ENCODE measurements at places on chromosomes 13 and 19.
A peak's percentile ranks its signal among the peaks of the same experiment; 100 is the strongest.

GRCh38 chr19:49875857-49876421, 1.2 kb downstream of the AKT1S1 start:
- H3K36me3 ChIP-seq = no peaks in the 10 kb centered on the region
- H3K4me3 ChIP-seq = peak overlapping the region; percentile 80
- peak; percentile 94 for DNase-seq
- H3K4me1 ChIP-seq = peaks cover 34% of the 10 kb centered on the region

- no peaks in the 10 kb centered on the region for H3K27me3 ChIP-seq
- no peaks in the 10 kb centered on the region for H3K36me3 ChIP-seq
- no peaks in the 10 kb centered on the region for H3K4me1 ChIP-seq
- no peak overlapping the region for H3K4me3 ChIP-seq
- no peak for DNase-seq
Observed at GRCh38 chr19:29798774-29799497, 12.9 kb upstream of the CCNE1 start.

DNA sequence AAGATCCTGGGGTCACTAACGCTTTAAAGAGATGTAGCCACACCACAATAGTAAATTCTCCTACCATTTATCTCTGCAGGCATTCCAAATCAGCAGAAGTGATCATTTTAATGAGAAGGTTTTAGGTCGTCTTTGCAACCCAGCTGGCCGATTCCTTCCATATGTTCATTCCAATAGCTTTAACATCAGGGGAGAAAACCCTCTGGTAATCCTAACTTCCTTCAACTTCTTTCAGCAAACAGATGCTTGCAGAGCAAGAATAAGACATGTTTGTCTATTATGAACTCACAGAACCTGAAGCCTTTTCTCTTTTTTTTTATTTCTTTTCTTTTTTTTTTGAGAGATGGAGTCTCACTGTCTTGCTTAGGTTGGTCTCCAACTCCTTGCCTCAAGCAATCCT, 498.6 kb upstream of the SLITRK1 start:
- H3K27ac ChIP-seq = no peak overlapping the region
- H3K4me3 ChIP-seq = no peak overlapping the region
- no peaks in the 10 kb centered on the region for H3K27me3 ChIP-seq
- DNase-seq = no peak
- no peaks in the 10 kb centered on the region for H3K4me1 ChIP-seq

- H3K27me3 ChIP-seq = no peaks in the 10 kb centered on the region
- H3K4me1 ChIP-seq = no peaks in the 10 kb centered on the region
- H3K36me3 ChIP-seq = no peaks in the 10 kb centered on the region
- H3K27ac ChIP-seq = no peak overlapping the region
- H3K4me3 ChIP-seq = no peak overlapping the region
Observed at GRCh38 chr13:81577601-81578195, 1236.8 kb upstream of the SPRY2 start.

DNA sequence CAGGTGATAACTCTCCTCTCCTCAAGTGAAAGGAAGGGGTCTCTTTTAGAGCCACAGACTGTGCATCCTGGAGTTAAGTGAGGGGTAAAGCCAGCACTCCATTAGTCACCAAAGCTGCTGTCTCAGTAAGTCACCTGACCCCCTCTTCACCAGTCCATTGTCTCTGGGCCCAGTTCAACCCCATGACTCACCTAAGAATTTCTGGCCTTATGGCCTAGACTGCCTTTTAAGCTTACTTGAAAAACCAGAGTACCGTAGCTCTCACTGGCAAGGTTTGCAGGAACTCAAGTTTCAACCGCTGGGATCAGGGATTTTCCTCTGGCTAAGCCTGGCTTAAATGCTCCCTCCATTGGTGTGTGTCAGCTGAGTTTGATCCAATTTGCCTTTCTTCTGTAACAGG, 23.4 kb upstream of the EID2 start:
- H3K4me1 ChIP-seq = no peaks in the 10 kb centered on the region
- H3K4me3 ChIP-seq = no peak overlapping the region
- no peak overlapping the region for H3K27ac ChIP-seq
- H3K27me3 ChIP-seq = no peaks in the 10 kb centered on the region
